ENCODE measurements at places on chromosomes 5 and 9.
A peak's percentile ranks its signal among the peaks of the same experiment; 100 is the strongest.

DNA sequence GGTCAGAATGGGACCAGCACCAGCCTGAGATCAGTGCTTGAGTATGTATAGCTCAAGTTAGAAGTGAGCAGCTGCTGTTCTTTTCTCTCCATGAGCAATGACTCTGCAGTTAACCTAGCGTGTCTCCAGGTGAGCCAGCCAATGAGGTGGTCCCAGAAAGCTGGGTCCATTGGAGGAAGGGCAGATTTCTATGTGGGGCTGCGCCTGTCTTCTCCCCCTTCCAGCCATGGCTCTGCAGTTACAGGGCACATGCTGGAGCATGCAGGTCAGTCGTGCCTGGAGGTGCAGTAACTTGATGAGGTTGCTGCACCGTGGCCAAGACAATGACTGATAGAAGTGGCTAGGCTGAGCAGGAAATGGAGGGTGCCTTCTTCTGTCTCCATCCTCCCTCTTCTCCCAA, 29.6 kb upstream of the CXCL14 start:
- DNase-seq = no peak

DNA sequence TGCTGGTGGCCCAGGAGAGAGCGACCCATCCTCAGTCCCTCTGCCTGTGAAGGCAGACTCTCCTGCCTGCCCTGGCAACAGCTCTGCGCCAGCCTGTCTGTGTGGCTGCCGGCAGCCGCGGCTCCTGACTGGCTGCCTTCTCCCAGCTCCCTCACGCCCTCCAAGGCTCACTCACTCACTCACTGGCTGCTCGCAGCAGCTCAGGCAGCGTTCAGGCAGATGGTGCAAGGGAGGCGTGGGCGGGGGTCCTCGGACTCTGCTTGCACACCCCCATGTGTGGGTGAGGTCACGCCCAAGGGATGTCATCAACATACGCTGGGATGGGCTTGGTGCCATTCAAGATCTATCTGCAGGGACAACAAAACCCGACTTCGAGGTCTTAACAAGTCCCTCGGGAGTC, 66.7 kb downstream of the DAB2IP start:
- no peak for DNase-seq

- DNase-seq = no peak
These were observed 101.7 kb downstream of the TMC1 start for GRCh38 chr9:72623156-72623555.

GRCh38 chr5:139137697-139138096, 60.5 kb downstream of the SIL1 start:
- no peak for DNase-seq

DNA sequence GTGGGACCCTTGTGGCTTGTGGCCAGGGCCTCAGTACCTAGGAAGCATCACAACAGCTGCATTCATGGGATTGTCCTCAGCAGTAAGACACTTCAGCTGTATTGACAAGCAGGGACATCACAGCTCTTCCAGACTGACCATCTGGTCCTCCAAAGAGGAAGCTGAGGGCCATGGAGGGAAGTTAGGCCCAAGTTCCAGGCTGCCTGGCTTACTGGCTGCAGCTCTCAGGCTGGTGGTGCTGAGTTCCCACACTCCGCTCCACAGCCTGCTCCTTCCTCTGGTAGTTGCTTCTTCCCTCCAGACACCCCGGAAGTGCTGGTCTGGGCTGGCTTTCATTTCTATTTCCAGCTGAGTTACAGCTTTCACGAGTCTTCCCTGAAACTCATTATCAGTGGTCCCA, 5.7 kb upstream of the STING1 start:
- no peak for DNase-seq

GRCh38 chr9:94788570-94789105, 62.1 kb downstream of the AOPEP start:
- DNase-seq = no peak

DNA sequence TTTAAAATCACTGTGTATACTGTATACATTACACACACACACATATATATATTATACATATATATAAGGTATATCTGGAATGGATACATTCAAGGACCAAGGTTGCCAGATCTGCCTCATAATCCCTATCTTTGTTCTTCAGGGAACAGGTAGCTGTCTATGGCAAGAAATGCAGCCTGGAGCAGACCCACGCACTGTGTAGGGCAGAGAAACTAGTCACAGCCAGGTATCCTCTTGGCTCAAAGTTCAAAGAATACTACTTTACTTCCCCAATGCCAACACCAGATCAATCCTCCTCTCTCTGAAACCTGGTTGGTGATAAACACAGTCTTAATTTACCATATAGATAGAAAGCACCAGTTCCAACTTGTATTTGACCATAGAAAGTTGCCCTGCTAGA, 313.6 kb downstream of the PRELID2 start:
- DNase-seq = no peak

- no peak for DNase-seq
These were observed 265.3 kb downstream of the DOCK8 start for GRCh38 chr9:479971-480350.

DNA sequence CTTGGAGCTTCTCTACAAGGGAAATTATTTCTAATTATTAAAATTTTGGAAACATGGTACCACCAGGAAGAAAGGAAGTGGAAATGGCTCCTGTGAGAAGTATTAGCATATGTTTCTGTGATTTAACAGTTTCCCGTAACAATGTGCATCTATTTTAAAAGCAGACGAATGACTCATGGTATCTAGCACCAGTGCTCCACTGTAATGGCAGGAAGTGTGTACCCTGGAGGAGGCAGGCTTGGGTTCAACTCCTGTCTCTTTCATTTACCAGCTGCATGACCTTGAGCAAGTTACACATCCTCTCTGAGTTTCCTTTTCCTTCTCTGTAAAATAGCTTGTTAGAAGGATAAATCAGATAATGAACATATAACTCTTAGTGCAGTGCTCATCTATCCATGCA, 41.0 kb upstream of the ANGPTL2 start:
- DNase-seq = no peak

GRCh38 chr5:143229896-143230675, 173.4 kb downstream of the NR3C1 start:
- peak; percentile 7 for DNase-seq

- DNase-seq = no peak
These were observed 1.1 kb downstream of the DNAJC21 start for GRCh38 chr5:34930462-34930844.

DNA sequence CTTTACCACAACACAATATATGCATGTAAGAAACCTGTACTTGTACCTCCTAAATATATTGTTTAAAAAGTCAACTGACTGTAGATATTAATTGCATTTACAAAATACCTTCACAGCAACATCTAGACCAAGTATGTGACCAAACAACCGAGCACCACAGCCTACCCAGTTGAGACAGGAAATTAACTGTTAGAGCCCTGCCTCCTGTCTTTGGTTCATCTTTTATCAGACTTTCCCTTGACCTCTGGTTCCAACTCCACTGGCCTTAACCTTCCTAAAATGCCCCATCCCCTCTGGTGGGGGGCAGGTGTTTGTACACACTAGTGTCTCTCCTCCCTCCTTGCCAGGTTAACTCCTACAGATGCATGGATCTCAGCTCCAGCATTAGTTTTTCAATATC, 155.0 kb upstream of the PANK3 start:
- DNase-seq = no peak

DNA sequence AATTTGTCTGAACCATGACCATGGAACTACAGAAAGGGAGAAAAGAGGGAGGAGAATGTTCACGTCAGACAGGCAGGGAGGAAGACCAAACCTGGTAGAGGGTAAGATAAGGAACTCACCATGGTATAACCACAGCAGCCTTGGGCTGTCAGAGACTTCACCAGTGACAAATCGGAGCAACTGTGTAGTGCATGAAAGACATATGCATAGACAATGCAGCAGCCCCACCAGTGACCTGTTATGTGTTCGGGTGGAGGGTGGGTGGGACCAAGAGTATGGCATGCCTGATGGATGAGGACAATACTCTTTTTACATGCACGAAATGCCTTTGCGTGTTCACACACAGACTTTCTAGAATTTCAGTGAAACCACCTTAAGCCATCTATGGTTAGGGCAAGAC, 221.8 kb upstream of the RASEF start:
- DNase-seq = no peak

DNA sequence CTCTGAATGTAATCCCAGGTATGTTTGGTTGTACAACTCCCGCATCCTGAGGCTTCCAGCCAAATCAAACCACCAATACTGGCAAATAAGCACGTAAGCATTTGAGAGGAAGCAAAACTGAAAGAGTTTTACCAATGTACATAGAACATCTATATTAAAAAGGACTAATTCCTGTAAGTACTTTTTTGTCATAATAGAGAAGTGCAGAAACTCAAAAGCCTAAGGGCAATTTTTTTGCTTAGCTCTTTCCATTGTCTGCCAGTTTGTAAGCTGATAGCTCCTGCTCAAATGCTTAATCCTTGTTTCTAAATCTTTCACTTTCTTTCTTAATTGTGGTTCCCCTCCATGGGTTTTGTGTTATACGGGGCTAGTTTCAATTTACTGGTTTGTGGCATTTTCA, 1151.8 kb downstream of the CDH12 start:
- no peak for DNase-seq

GRCh38 chr9:130785940-130786508, 49.0 kb upstream of the ABL1 start:
- DNase-seq = no peak

GRCh38 chr9:14302405-14302804, 11.5 kb downstream of the NFIB start:
- no peak for DNase-seq

- no peak for DNase-seq
These were observed 71.0 kb downstream of the LRRC70 start for GRCh38 chr5:62649476-62650113.

GRCh38 chr9:19787672-19788071, 1.2 kb downstream of the SLC24A2 start:
- no peak for DNase-seq

- no peak for DNase-seq
These were observed 10.4 kb upstream of the ZNF354B start for GRCh38 chr5:178849316-178849715.

DNA sequence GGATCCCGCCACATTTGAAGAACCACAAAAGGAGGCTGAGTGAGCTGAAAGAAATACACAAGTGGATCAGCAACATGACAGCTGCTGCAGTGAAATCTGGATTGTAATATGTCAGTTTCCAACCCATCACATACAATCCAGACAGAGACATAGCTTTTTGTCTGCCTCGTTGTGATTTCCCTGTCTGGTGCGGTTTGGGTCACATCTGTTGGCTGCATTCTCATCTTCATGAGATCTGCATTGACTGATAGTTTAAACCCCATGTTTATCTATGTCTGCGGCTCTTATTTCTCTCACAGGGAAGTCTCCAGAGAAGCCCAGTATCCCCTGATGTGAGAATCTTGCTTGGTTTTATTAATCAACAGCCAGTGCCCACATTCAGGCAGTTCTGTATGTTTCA, 403.1 kb upstream of the ZNF608 start:
- DNase-seq = no peak

DNA sequence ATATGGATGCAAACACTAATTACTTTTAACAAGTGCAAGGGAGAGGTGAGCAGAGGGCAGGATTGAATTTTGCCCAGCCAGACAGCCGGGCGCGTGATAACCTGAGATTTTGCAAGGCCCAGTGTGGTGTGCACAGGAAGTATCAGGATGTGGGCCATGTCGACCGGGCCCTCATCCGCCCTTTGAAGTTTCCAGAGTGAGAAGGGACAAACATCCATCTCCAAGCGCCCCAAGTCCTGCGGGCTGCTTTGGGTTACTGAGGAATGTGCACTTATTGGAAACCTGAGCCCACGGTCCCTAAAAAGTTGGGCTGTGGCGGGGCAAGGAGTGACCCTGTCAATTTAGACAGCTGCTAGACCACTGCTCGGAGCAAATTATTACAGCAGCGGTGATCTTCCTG, 272.2 kb upstream of the IRX2 start:
- no peak for DNase-seq

Data from activated CD4-positive, CD25-positive, alpha-beta regulatory T cell (primary cell).